ENCODE measurements at places on chromosomes 6 and 20.

GRCh38 chr6:152952866-152953509 lies 29.9 kb downstream of the FBXO5 start:
- peak; percentile 41 for DNase-seq

DNA sequence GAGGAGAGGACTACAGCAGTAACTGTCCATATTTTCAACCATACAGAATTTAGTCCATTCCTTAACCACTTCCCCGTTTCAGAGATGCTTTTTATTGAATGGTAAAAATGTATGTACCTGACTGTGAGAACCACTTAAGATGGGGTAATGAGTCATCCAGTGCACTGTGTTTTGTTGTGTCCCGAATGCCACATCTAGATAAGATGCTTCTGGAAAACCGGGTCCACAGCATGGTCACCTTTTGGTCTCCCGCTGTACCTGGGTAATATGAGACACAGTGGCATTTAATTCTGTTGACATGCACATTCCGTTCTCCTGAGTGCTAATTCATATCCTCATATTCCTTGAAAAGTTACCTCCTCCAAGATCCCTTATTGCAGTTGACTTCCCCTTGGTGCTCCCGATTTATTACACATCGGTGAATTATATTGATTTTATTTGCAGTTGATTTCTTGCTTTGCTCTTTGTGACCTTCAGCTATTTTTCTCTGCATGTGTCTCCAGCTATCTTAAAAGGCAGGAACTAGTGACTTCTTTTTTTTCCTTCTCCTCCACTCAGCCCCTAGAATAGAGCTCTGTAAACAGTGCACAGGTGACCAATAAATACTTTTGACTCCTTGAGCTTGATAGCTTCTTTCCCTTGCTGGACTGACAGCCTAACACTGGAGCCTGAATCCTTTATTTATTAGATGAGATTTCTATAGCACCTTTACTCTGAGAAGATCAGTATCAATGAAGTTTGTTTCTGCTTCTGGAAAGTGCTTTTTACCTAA lies 314.6 kb downstream of the ZFAND3 start:
- no peak for DNase-seq

DNA sequence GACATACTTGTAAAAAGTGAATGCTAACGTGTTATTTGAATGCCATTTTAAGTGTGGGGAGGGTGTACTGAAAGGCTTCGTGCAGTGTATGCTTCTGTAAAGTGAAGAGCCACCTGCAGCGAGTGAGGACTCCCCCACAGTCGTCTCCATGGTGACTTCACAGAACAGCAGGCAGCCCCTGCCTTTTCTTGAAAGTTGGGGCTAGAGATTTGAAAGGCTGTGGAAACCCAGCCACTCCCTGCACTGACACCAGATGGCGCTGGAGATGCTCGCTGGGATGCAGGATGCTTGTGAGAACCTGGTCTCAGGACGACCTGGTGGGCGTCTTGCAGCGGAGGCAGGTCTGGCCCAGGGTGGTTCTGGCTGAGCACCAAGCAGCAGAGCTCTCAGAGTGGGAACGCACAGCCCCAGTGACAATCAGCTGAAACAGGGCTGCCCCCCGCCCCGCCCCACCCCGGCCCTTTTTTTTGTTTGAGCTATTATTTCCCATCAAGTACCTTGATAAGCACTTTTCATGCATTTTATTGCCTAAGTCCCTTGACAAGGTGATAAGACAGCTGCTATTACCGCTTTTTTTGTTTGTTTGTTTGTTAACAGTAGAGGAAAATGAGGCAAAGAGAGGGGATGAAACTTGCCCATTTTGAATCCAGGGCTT lies 150.3 kb downstream of the SYCP2 start:
- DNase-seq = peak; percentile 47

DNA sequence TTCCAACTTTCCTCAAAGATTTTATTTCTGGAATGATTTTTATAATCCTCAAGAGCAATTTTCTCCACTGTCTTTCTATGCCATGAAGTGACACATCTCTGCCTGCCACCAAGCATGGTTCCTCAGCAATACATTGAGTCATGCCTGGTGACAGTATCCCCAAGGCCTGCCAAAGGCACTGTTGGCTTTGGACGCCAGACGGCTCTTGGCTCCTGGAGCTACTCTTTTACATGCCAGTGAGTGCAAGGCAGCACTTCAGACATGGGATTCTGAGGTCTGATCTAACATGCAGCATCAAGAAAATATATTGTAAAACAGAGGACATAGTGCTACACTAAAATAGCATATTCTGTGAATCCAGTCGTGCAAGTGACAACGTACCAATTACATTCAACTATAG lies 20.1 kb upstream of the PLEKHG1 start:
- no peak for DNase-seq

DNA sequence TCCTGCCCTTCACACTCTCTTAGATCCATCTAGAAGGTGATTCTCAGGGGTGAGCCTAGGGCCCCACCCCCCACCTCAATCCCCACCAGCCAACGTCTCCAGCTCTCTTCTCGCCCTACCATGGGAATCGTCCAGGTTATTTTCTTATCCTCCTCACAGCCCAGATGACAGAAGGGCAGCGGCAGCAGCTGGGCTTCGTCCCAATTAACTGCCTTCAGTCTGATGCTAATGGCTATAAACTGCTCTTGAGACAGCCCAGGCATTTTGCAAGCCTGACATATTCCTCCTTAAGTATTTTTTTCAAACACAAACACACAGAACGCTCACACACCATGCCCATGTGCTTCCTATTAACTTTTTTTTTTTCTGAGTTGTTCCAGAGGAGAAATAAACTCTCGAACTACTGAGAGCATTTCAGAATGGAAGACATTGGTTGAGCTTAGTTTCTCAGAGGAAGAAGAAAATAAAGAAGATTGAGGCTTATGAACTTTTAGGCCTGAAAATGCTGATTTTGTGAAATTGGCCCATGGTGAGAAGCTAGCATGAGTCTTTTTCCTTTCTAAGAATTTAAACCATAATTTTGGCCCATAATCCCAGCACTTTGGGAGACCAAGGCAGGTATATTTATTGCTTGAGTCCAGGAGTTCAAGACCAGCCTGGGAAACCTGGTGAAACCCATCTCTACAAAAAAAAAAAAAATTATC lies 124.6 kb downstream of the EYA2 start:
- DNase-seq = no peak

- peak; percentile 20 for DNase-seq
Measured at GRCh38 chr6:14396826-14397517, 279.4 kb downstream of the CD83 start.

GRCh38 chr20:57251949-57252348 lies 14.5 kb downstream of the BMP7 start:
- no peak for DNase-seq

DNA sequence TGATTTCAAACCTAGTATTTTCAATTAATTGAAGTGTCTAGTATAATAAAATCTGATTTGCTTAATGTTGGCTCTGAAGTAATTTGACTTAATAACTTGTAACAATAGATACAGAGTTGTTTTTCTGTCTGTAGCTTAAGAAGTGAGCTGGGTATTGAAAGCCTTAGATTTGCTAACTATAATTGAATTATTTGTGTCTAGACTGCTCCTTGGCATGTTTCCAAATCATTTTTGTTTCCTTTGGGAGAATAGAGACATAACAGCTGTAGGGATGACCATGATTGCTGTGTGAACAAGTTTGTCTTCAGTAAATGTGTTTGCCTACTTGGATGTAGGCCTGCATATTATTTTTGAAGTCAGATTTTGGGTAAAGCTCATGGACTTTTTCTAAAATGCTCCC lies 115.4 kb downstream of the SCAF8 start:
- no peak for DNase-seq

GRCh38 chr6:137690721-137691120 lies 176.3 kb upstream of the TNFAIP3 start:
- DNase-seq = no peak

DNA sequence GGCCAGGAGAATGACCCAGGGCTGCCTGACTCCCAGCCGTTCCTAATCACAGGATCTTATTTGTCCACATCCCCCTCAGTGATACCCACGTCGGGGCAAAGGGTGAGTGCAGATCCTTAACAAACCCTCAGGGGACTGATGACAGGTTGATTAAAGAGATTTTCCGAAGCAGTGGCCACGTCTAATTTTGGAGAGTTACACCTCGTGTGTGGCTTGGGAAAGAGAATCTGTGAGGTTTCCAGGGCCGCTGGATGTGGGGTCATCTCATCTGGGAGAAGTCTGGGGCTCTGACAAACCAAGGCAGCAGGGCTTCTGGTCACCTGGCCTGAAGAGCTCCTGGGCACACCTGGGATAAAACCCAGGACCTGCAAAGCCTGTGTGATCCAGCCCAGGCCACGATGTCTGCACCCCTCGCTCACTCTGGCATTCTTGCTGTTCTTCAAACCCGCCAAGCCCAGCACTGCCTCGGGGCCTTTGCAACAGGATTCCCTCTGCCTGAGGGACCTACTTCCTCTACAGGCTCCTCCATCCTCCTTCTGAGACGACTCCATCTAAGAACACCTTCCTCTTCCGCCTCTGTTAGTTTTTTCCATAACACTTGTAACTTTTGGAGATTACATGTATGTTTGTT lies 4.7 kb downstream of the JPH2 start:
- DNase-seq = no peak

DNA sequence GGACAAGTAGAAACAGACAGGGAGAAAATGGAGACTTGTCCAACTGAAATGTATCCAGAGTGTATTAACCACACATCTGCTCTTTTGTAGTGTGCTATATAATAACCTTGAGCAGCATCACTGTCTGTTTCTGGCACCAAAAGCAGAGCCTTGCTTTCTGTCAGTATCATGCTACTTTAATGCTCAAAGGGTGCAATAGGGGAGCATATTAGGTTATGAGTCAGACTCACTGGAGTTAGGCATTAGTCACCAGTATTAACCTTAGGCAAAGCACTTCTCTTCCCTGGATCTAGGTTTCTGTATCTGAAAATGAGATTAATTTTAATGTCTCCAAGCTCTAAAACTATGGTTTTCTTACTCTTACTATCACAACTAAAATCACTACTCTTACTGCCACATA lies 280.1 kb downstream of the TFAP2B start:
- DNase-seq = no peak

- DNase-seq = peak; percentile 64
Measured at GRCh38 chr6:33061987-33062386, 11.5 kb downstream of the HLA-DPA1 start.

- no peak for DNase-seq
Measured at GRCh38 chr6:41630069-41630468, 8.2 kb upstream of the MDFI start.

- DNase-seq = peak; percentile 27
Measured at GRCh38 chr20:50595988-50596693, 86.0 kb downstream of the PTPN1 start.

- no peak for DNase-seq
Measured at GRCh38 chr6:166554316-166554715, 32.2 kb downstream of the RAMACL start.

GRCh38 chr6:163579111-163579879 lies 164.8 kb downstream of the QKI start:
- no peak for DNase-seq

DNA sequence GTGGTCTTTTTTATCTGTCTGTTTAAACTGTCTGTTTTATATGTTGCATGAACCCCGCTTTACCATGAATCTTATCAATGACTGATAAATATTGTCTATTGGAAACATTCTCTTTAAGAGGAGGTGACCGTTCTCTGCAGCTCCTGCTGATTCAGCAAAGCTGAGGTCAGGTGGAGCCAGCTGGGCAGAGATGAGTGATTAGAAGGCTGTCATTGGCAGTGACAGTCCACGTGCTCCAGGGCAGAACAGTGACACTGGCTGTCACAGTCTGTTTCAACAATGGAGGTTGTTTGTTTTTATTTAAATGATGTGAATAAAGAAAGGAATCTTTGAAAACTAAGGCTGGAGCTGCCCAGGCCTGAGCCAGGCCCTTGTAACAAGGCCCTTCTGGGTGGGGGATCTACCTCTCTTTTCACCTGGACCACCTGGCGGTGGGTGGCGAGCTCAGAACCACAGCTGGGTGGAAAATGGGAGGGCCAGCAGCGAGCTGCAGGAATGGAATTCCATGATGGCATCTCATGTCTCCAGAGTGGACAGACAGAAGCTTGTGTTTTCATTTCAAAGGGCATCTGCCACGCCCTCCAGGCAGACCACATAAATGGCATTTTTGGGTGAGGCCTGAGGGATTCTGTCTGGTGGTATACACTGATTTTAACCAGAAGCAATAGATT lies 12.6 kb downstream of the SYNJ2 start:
- no peak for DNase-seq

DNA sequence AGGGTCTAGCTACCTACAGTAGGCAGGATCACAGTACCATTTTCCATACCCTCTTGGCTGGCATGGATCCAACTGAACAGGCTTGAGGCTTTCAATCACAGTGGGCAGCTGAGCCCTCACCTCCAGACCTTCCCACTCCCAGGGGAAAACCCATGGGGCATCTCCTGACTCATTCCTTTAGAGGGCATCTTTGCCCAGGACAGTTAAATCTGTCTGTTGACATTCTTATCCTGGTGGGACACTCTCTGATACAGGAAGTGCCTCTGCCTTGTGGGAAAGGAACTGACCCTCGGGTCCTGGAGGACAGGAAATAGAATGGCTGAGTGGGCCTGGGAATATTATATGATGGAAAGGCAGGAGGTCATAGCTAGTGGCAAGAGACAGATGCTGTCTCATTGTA lies 10.2 kb upstream of the EPB41L1 start:
- no peak for DNase-seq

- DNase-seq = no peak
Measured at GRCh38 chr6:15184441-15184861, 61.4 kb upstream of the JARID2 start.

DNA sequence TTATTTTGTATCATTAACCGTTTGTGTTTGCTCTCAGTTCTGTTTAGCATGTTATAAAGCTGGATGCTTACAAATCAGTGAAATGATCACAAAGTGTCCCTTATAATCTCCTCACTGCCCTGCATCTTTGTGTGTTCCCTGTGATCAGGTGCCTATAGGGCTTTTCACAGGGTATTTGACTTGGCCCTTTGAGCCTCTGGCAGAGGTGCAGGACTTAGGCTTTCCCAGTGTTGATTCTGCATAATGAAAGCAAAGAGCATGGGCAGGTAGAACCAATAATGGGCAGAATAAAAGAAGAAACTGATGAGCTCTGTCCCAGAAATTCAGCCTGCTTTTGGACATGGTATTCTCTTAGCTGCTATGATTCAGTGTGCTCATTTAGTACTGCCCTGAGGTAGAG lies 16.9 kb upstream of the PBOV1 start:
- DNase-seq = no peak

DNA sequence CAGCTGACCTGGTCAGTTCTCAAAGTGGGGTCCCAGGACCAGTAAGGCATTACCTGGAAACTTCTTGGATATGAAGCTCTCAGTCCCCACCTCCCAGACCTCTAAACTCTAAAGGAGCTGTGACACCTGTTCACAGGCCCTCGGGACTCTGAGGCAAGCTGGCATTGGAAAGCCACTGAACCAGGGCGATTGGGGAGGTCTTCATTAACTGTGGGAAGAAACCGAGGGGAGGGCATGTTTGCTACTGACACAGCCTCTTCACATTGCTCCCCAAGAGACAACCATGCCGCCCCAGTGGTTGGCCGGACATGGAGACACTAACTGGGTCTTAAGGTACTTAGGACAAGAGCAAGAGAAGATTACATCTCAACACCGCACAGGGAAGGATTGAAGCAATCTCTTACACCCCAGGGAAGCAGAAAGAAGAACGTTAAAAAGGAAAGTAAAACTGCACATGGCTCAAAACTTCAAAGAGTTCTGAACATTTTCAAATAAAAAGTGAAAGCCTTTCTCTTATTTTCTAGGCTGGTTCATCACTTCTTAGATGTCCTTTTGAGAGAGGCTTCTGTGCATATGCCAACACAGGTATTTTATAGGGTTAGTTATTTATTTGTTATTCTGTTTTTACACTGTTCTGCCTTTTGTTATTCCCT lies 210.0 kb upstream of the CST7 start:
- peak; percentile 40 for DNase-seq
